ENCODE measurements at places on chromosomes 13 and 19. TPM values are rescaled to one million over a fixed set of nuclear protein-coding genes. Genes with fewer than 3 reads are reported as not detected.
A peak's percentile ranks its signal among the peaks of the same experiment; 100 is the strongest.

- no peaks in the 10 kb centered on the region for H3K4me1 ChIP-seq
- no peak overlapping the region for H3K4me3 ChIP-seq
- no peak overlapping the region for H3K27ac ChIP-seq
- DNase-seq, result peak; percentile 72
- H3K27me3 ChIP-seq, result no peaks in the 10 kb centered on the region
These were observed 89.3 kb downstream of the SPACA7 start for GRCh38 chr13:112465251-112466131.

Gene ZNF93
- 4.7 TPM for total RNA-seq

DNA sequence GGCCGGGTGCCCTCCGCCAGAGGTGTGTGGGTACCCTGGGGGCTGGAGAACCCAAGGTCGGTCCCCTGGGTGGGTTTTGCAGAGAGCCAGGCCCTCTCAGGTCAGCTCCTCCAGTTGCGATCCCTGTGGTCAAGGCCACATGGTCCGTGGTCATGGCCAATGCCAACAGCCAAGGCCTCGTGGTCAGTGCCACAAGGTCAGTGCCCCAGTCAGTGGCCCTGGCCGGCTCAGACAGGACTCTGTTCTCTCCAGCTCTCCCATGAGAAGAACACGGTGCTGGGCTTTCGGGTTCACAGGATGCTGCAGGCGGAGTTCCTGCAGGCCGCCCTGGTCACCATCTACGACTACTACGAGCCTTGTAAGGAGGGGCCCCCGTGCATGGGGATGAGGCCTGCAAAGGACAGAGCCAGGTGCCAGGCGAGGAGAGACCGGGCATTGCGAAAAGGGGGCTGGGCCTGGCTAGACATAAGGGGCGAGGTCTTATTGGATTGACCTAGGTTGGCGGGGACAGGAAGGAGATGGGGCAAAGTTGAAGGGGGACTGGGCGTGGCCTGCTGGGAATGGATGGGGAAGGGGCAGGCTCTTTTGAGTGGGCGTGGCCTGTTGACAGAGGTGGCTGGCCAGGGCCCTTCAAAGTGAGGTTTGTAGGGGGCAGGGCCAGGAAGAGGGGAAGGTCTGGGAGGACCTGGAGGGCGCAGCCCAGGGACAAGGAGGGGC, 15.2 kb upstream of the SHFL start:
- no peaks in the 10 kb centered on the region for H3K4me1 ChIP-seq
- H3K4me3 ChIP-seq, result no peak overlapping the region
- H3K27me3 ChIP-seq, result no peaks in the 10 kb centered on the region

Gene ZNF296
- 6.3 TPM for total RNA-seq

Gene C5AR1
- 85.9 TPM for total RNA-seq

DNA sequence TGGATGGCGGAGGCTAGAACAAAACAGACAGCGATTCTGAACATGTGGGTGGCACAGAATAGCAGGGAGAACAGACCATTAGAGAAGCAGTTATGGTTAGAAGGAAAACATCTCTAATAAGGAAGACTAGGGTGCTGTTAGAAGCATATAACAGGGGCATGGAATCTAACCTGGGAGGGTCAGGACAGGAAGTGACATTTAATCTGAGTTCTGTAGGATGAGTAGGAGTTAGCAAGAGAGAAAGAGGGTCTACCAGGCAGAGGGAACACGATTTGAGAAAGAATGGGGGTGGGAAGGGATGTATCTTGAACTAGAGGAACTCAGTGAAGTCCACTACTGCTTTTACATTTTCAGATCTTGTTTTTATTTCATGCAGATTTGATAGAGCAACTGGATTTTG, 48.6 kb downstream of the B3GLCT start:
- H3K27me3 ChIP-seq, result no peaks in the 10 kb centered on the region
- H3K4me1 ChIP-seq, result no peaks in the 10 kb centered on the region
- no peak for DNase-seq

DNA sequence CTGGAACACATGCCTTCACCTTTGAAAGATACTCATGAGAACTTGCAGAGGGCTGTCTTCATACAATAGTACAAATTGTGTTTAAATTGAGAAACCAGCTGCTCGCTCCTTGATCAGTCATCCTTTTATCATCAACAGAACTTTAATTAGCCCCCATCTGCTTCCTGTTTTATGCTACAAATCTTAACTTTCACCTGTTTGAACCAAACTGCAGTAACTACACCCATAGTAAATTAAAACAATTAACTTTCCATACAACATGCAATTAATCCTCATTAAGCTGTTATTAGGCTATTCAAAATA, 85.2 kb downstream of the FOXO1 start:
- H3K27ac ChIP-seq, result no peak overlapping the region
- peaks cover 24% of the 10 kb centered on the region for H3K4me1 ChIP-seq
- H3K27me3 ChIP-seq, result no peaks in the 10 kb centered on the region
- H3K4me3 ChIP-seq, result no peak overlapping the region

DNA sequence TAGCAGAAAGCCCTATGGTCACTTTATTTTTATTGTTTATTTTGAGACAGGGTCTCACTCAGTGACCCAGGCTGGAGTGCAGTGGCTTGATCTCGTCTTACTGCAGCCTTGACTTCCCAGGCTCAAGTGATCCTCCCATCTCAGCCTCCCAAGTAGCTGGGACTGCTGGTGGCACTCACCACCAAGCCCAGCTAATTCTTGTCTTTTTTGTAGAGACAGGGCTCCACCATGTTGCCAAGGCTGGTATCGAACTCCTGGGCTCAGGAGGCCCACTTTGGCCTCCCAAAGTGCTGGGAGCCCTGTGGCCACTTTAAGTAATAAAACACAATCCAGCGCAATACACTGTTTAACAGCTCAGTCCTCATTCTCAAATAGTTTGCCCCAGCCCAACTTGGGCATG, 69.3 kb downstream of the NUFIP1 start:
- H3K36me3 ChIP-seq, result no peaks in the 10 kb centered on the region
- no peak for DNase-seq
- no peaks in the 10 kb centered on the region for H3K27me3 ChIP-seq
- H3K4me3 ChIP-seq, result no peak overlapping the region

DNA sequence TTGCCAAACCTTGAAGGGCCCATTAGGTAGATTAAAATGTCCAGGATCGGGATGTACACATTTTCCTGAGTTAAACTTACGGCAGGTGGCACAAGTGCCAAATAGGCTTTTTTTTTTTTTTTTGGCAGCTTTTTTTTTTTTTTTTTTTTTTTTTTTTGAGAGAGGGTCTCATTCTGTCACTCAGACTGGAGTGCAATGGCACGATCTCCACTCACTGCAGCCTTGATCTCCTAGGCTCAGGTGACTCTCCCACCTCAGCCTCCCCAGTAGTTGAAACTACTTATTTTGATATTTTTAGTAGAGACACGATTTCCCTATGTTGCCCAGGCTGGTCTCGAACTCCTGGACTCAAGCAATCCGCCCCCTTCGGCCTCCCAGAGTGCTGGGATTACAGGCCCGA, 9.0 kb downstream of the IRGC start:
- no peak for DNase-seq
- no peak overlapping the region for H3K4me3 ChIP-seq
- peaks cover 32% of the 10 kb centered on the region for H3K4me1 ChIP-seq

DNA sequence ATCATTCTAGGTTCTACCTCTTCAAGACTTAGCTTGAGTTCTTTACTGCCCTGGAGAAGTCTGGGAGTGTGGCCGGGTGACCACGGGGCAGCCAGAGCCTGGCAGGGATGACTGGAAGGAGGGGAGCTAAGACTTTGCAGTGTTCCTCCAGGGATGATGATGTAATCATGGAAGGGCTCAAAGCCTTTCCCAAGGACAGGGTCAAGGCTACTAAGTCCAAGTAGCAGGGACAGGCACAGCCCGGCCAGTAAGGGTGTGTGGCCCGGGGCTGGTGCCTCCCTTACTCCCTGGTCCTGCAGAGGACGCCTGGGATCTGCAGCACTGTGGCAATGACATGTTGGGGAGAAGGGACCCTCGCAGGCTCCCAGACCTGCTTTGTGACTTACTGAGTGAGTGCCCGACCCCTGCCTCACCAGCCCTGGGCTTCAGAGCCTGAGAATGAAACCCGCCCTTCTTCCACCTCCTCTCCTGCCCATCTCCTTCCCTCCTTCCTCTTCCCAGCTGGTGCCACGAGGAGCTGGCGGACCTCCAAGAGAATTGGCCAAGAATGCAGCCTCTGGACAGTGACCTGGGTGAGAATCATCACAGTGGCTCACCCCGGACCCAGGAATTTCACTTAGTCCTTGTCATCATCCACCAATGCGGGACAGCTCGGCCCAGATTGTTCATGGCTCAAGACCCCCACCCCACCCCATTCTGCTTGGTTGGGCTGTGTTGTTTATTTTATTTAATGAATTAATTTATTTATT, 15.6 kb upstream of the FBXO17 start:
- no peaks in the 10 kb centered on the region for H3K4me1 ChIP-seq
- no peak overlapping the region for H3K4me3 ChIP-seq
- H3K36me3 ChIP-seq, result no peaks in the 10 kb centered on the region
- DNase-seq, result no peak
- H3K27ac ChIP-seq, result no peak overlapping the region

GRCh38 chr19:45324349-45324907, 1.8 kb upstream of the CKM start:
- DNase-seq, result no peak
- no peak overlapping the region for H3K27ac ChIP-seq
- H3K36me3 ChIP-seq, result no peaks in the 10 kb centered on the region

Gene NDUFA11
- 115 TPM for total RNA-seq

GRCh38 chr13:47081246-47081645, 184.4 kb upstream of the HTR2A start:
- H3K36me3 ChIP-seq, result no peaks in the 10 kb centered on the region
- no peak overlapping the region for H3K4me3 ChIP-seq
- DNase-seq, result no peak
- H3K27me3 ChIP-seq, result no peaks in the 10 kb centered on the region

GRCh38 chr13:32340914-32341313, 25.6 kb downstream of the BRCA2 start:
- no peak for DNase-seq
- no peaks in the 10 kb centered on the region for H3K4me1 ChIP-seq
- H3K4me3 ChIP-seq, result no peak overlapping the region
- H3K27ac ChIP-seq, result no peak overlapping the region
- no peaks in the 10 kb centered on the region for H3K27me3 ChIP-seq
- peaks cover 12% of the 10 kb centered on the region for H3K36me3 ChIP-seq

Gene COL5A3
- 1.1 TPM for total RNA-seq

Gene OR7A17
- not detected for total RNA-seq

Gene ZNF773
- 14.7 TPM for total RNA-seq

Gene DNAJC15
- total RNA-seq, result 7.1 TPM

DNA sequence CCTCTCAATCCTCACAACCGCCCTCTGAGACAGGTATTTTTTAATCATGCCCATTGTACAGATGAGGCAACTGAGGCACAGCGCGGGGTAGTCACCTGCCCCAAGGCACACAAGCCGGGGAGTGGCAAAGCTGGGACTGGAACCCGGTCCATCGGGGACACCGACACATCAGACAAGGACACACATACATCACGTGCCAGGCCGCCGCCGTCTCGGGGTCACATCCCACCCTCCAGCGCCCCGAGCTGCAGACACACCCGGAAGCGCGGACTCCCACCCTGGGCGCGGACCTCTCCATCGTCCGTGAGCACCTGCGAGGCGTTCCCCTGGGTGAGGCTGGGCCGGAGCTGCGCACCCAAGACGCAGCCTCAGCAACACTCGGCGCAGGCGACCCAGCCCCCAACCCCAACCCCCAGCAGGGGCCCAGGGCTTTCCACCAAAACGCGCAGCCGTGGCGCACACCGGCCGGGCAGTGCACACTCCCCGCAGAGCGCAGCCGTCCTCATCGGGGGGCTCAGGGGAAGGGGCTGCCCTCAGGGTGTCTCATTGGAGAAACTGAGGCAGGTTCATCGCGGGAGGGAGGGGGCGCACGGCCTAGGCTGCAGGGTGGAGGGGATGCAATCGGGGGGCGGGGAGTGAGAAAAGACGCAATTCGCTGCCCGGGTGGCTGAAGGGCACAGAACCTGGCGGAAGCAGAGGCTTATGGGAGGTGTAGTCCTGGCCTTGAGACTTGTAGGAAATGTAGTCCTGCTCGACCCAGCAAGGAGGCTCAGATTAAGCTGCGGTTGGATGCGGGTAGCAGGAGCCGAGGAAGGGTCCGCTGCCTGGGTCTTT, 1.9 kb upstream of the LMTK3 start:
- H3K36me3 ChIP-seq, result no peaks in the 10 kb centered on the region
- H3K27me3 ChIP-seq, result no peaks in the 10 kb centered on the region
- peaks cover 37% of the 10 kb centered on the region for H3K4me1 ChIP-seq
- peak overlapping the region; percentile 81 for H3K27ac ChIP-seq
- peak; percentile 91 for DNase-seq

Gene MISP3
- 1.8 TPM for total RNA-seq

DNA sequence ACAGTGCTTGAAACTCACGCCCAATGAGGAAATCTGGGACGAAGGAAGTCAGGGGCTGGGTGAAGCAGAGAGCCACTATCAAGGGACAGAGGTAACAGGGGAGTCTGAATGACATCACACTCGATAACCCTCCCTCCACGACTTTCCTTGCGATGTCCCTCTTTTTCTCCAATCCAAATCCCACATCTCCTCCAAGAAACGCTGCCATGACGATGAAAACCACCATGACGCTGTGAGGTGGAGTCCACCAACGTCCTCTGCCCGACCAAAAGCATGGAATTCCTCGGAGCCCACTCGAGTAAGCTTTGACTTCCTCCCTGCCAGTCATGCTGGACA, 967 bp downstream of the REXO1 start:
- peak overlapping the region; percentile 100 for H3K4me3 ChIP-seq
- DNase-seq, result no peak
- peaks cover 78% of the 10 kb centered on the region for H3K4me1 ChIP-seq
- peak overlapping the region; percentile 100 for H3K27ac ChIP-seq

- no peak overlapping the region for H3K27ac ChIP-seq
- H3K27me3 ChIP-seq, result no peaks in the 10 kb centered on the region
- peaks cover 93% of the 10 kb centered on the region for H3K36me3 ChIP-seq
- no peak overlapping the region for H3K4me3 ChIP-seq
- DNase-seq, result no peak
These were observed 12.9 kb upstream of the CCDC169 start for GRCh38 chr13:36310417-36311108.

DNA sequence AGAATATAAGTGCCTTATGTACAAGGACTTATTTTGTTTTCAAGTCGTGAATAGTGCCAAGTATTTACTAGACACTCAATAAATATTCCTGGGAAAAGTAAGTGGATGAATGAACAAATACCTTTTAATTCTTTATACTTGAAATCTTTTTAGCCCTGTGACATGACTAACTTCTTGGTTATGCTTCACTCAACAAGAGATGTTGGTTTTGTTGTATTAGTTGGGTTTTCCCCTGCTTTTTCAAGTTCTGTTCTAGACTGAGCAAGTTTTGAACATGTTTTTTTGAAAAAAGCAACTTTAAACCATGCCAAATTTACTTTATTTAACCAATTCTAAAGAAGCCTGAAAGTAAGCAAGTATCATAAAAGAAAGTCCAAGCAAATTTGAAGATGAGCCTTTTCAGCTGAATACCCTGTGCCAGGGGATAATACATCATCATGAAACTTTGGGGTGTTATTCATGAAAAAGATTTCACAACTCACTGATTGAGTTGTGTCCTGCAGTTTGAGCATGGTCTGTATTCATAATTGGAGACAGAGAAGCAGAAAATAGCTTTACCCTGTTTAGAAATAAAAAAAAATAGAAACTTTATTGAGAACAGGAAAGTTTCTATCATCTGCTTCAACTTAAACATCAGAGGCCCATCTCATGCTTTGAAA, 11.1 kb downstream of the LMO7 start:
- no peaks in the 10 kb centered on the region for H3K36me3 ChIP-seq
- no peak overlapping the region for H3K4me3 ChIP-seq
- no peaks in the 10 kb centered on the region for H3K4me1 ChIP-seq
- H3K27ac ChIP-seq, result no peak overlapping the region
- no peak for DNase-seq

Measured in spleen (tissue), 13 donors.